GM23338 (cell line): ENCODE measurements at places on chromosomes 6 and 20. TPM values are rescaled to one million over a fixed set of nuclear protein-coding genes. Genes with fewer than 3 reads are reported as not detected.
A peak's percentile ranks its signal among the peaks of the same experiment; 100 is the strongest.

Gene SPATS1
- not detected in 2 replicates for total RNA-seq

- no peak overlapping the region for H3K4me3 ChIP-seq
- H3K27ac ChIP-seq: no peak overlapping the region
- H3K27me3 ChIP-seq: no peaks in the 10 kb centered on the region
- peaks cover 22% of the 10 kb centered on the region for H3K4me1 ChIP-seq
Measured at GRCh38 chr6:156925718-156926607, 148.8 kb downstream of the ARID1B start.

DNA sequence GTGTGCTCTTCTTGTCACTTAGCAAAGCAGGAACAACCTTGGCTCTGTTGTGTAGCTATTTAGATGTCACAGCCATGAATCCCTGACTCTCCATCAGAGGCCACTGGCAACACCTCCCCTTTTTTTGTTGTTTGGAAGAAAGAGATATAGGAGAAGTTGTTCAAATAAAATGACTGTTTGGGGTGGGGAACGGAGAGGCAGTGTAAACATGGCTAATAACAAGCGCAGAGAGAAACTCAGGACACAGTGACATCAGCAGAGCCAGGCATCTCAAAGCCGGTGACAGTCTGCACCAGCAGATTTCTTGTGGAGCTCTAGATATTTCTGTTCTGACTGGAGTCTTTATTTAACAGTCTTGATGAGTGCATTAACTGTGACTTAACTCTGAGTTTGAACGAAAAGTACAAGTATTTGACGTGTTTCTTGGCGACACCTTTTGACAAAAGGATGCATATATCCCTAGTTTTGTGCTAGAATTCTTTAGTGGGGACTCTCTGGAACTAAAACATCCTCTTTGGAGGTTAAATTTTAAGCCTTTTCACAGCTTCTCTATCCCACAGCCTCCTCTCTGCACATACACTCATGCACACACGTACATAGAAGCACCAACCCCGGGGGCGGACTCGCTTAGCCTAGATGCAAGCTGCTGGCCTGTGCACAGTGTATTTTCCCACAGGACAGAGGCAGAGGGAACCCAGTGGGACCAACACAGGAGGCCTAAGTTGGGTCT lies 53.8 kb downstream of the ADAT2 start:
- no peaks in the 10 kb centered on the region for H3K27me3 ChIP-seq
- no peak overlapping the region for H3K27ac ChIP-seq
- no peaks in the 10 kb centered on the region for H3K36me3 ChIP-seq
- no peak overlapping the region for H3K4me3 ChIP-seq
- DNase-seq: no peak

DNA sequence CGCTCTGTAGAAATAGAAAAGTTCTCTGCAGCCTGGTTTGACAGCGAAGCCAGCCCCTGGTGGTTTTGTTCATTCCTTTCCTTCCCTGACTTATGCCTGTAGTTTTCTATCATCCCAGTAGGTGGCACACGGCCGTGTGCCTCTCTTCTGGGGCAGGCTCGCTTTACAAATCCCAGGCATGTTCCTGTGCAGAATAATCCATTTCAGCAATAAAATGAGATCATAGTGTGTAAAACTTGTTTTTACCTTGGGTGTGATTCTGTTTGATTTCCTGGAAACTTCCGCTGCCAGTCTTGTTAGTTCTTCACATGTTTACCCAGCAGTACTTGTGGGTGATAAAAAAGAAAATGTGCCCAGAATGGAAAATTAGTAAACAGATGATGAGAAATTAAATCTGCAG lies 7.4 kb upstream of the INSM1 start:
- no peaks in the 10 kb centered on the region for H3K36me3 ChIP-seq
- H3K4me1 ChIP-seq: peaks cover 22% of the 10 kb centered on the region
- peaks cover 66% of the 10 kb centered on the region for H3K27me3 ChIP-seq
- DNase-seq: peak; percentile 75
- no peak overlapping the region for H3K27ac ChIP-seq
- H3K4me3 ChIP-seq: no peak overlapping the region

DNA sequence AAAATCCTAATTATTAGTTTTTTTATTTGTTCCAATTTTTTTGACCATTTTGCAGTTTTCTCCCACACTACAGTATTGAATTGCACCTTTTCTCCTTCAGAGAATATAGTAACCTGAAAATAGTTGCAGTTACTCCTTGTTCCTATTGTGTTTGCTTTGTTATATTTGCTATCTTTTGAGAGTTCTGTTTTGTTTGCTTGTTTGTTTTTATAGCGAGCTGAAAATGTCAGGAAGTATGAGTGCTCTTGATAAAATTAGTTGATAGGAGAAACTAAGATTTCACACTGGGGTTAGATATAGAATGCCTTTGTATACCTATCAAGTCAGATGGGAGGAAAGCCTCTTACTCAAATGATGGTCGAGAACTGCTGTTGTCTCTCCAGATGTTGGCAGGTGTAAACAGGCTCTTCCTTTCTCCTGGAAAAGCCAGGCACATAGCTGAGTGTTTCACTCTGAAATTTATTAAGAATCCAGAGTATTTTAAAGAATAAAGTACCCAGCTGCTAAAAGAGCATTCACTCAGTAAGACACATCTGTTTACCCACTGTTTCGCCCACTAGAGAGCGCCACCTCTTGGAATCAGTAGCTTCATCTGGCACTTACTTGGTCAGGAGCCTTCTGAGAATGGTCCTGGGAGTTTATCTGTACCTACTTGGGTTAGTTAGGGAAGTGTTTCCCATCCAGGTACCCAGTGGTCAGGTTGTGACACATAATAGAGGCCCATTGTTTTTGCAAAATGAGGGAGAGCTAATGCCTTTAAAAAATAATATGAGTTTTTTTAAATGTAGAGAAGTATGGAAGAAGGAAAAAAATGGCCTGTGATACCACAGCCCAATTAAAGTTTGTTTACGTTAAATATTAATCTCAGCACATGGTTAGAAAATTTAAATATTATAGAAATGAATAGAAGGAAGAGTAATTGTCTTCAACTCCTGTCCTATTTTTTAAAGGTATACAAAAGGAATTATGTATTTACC lies 11.2 kb downstream of the NT5DC1 start:
- H3K27ac ChIP-seq: no peak overlapping the region
- peaks cover 27% of the 10 kb centered on the region for H3K36me3 ChIP-seq
- H3K27me3 ChIP-seq: no peaks in the 10 kb centered on the region

DNA sequence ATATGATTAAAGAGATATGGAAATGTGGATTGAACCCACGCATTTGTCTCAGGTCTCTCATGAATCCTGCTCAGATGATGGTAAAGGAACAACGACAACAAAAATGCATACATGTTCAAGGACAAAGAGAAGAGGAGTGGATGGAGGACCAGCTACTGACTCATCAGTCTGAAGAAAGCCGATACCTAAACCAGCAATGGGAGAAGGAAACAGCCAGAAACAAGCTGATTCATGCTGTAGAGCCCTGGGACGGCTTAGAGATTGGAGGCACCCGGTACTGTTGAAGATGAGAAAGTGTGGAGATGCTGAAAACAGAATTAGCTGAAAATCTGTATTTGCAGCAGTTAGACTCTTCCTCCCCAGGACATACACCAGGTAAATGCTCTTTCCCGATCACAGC lies 14.4 kb upstream of the RIPPLY2 start:
- H3K4me1 ChIP-seq: no peaks in the 10 kb centered on the region
- H3K27me3 ChIP-seq: no peaks in the 10 kb centered on the region
- no peaks in the 10 kb centered on the region; the same call in 1 of the 2 replicates for H3K36me3 ChIP-seq
- no peak overlapping the region for H3K27ac ChIP-seq
- H3K4me3 ChIP-seq: no peak overlapping the region

DNA sequence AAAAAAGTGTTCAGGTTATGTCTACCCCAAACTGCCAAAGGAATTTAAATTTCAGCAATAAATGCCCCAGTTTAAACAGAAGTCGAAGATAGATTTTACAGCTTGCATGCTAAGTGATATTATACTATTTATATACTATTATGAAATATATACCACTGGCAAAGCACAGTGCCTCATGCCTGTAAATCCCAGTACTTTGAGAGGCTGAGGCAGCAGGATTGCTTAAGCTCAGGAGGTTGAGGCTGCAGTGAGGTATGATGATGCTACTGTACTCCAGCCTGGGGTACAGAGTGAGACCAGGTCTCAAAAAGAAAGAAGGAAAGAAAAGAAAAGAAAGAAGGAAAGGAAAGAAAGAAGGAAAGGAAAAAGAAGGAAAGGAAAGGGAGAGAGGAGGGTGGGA lies 102.1 kb downstream of the MTFR2 start:
- H3K4me3 ChIP-seq: no peak overlapping the region
- H3K4me1 ChIP-seq: no peaks in the 10 kb centered on the region
- no peak overlapping the region for H3K27ac ChIP-seq
- H3K36me3 ChIP-seq: no peaks in the 10 kb centered on the region
- H3K27me3 ChIP-seq: no peaks in the 10 kb centered on the region

- no peaks in the 10 kb centered on the region; the same call in 1 of the 2 replicates for H3K27me3 ChIP-seq
- peak; percentile 48 for DNase-seq
- no peak overlapping the region for H3K27ac ChIP-seq
- H3K36me3 ChIP-seq: no peaks in the 10 kb centered on the region
Measured at GRCh38 chr6:109454496-109455436, 806 bp downstream of the MICAL1 start.

GRCh38 chr6:30167101-30167500 lies 3.8 kb downstream of the TRIM15 start:
- no peak overlapping the region for H3K4me3 ChIP-seq
- H3K27ac ChIP-seq: no peak overlapping the region
- peaks cover 25% of the 10 kb centered on the region for H3K27me3 ChIP-seq

- no peaks in the 10 kb centered on the region for H3K36me3 ChIP-seq
- peak; percentile 17 for DNase-seq
- peak overlapping the region; percentile 72 for H3K4me3 ChIP-seq
- peaks cover 10% of the 10 kb centered on the region for H3K4me1 ChIP-seq
Measured at GRCh38 chr6:69868252-69868804, 2.0 kb downstream of the COL19A1 start.

- no peaks in the 10 kb centered on the region for H3K27me3 ChIP-seq
- no peak overlapping the region for H3K4me3 ChIP-seq
- H3K4me1 ChIP-seq: no peaks in the 10 kb centered on the region
- no peak overlapping the region for H3K27ac ChIP-seq
Measured at GRCh38 chr20:61745397-61746146, 320.1 kb downstream of the TAF4 start.
